ENCODE measurements at places on chromosomes 7 and 10.

- DNase-seq = no peak
Observed at GRCh38 chr7:147308539-147308938, 1191.9 kb downstream of the CNTNAP2 start.

- DNase-seq = no peak
Observed at GRCh38 chr10:89427629-89428028, 13.3 kb downstream of the IFIT5 start.

DNA sequence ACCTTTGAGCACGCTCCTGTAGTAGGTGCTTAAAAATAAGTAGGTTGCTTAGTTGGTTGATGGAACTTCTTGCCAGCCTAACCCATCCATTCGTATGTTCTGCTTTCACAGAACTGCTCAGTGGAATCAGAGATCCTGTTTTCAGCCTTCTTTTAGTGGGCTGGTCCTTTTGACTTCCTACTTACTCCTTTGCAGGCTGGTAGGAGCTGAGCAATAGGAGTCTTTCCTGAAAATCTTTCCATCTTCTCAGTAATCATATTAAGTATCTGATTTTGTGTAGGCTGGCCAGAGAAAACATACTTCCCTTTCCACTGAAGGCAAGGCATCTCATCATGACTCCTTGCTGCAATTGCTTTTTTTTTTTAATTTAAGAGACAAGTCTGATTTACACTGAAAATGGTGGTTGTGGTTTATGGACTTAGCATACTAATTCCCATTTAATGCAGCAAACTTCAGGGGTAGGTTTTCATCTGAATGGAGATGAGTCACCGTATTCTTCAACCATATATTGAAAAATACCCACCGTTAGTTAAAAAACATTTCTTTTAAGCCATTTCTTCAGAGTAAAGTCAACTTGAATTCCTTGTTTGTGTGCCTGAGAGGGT is 208.0 kb downstream of the ZNF365 start:
- no peak for DNase-seq

DNA sequence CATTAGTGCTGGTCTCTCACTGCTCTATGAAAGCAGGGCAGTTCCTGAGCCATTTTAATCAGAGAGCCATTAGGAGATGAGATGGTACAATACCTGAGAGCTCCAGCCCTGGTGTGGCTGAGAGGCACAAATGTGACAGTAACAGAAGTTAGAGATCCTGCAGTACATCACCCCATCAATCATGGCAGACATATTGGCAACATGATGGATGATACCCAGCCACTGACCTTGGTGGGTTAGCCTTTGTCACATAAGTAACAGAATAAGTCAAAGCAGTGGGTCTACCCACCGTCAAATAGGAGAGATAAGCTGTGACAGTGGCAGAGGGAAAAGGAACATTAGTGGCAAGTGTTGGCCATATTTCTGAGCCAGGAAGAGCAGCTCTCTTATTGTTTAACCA is 53.3 kb upstream of the NXPH1 start:
- no peak for DNase-seq

- no peak for DNase-seq
Observed at GRCh38 chr10:15461353-15462108, 90.4 kb upstream of the FAM171A1 start.

DNA sequence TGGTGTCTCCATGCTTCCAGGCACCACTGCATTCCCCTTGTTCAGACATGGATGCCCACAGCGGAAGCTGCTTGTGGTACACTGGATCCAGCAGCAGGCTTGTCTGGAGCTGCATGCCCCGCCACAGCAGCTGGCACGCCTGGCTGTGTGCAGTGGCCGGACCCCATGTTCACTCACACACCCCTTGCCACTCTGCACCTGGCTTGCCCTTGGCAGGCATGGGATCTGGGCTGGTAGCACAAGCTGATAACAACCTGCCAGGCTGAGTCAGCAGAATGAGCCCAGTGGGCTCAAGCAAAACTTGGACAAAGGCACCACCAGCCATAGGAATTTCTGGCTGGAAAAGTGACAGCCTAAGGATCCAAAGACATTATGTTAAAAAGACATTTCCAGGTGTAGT is 91.8 kb upstream of the TMEM168 start:
- DNase-seq = no peak

DNA sequence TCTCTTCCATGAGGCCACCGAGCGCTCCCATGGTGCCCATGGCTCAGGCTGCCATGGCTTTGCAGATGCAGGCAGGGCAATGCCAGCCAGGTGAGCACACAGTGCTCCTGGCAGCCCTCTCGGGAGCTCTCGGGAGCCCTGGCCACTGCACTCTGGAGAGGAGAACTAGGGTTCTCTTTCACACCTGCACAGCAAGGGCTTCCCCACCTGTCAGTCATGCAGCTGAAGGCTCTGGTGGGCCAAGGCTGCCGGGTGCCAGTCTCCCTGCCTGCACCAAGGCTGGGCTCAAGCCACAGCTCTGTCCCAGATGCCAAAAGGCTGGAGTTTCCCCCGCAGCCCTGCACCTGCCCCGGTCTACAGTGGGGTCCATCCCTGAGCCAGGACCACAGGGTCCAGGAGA is 32.6 kb downstream of the NUDT1 start:
- DNase-seq = no peak

- no peak for DNase-seq
Observed at GRCh38 chr10:91378061-91378460, 32.1 kb upstream of the HECTD2 start.

DNA sequence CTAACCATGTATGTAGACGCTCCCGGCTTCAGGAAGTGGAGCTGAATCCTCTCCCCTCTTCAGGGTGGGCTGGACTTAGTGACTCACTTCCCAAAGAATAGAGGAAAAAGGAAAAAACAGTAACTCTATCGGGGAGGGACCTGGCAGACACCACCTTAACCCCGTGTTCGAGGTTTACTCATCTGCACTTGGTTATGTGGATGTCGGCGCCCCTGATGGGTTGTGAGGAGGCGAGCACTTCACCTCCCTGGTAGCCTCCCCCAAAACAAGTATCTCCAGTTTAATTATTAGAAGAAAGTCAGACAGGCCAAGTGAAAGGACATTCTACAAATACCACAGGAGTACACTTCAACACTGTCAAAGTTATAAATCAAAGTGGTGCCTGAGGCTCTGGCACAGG is 559.7 kb downstream of the TCERG1L start:
- peak; percentile 19 for DNase-seq

Data from right lobe of liver (tissue), 6 donors.